ENCODE measurements at places on chromosomes 7 and 10.

- no peak for DNase-seq
Observed at GRCh38 chr10:63665670-63666134, 144.5 kb downstream of the REEP3 start.

GRCh38 chr10:84026821-84027257 lies 112.5 kb upstream of the GHITM start:
- peak; percentile 23 for DNase-seq

DNA sequence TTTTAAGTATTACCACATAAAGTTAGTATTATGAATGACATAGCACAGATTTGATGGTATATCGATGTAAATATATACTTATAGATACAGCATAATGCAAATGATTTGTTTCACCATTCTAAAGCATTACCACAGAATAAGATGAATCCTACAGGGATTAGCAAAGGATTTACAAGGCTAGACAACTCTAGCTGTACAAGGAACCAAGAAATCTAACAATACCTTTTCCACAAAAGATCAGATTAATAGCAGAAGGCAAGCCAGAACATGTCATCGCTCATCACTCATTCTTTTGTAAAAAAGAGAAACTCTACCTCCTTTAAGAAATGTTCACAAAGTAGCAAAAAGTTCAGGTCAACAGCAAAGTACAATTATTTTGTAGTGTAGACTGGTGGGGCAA lies 105.1 kb upstream of the ANK3 start:
- no peak for DNase-seq

DNA sequence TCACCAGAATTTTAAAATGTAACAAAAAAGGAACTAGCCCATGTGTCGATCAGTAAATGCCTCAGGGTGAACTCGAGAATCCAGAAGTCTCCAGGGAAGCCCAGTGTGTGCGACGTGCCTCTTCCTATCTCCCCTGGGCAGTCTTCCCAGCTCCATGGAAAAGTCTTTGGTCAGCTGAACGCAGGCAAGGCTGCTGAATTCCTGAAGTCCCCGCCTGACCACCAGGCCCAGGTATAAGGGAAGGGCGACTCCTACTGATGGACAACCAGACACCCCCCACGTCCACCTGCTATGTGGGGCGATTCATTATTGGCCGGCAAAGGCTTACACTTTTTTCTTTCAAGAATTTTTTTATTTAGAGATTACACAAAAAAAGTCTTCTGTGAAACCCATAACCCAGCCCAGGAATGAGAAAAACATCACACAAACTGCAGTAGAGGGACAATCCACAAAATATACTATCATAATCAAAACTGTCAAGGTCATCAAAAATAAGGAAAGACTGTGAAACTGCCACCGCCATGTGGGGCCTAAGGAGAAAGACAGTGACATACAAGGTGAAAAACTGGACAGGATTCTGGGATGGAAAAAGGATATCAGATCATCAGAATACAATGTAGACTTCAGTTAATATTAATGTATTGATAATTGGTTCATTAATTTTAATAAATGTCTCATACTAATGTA lies 93.5 kb downstream of the CTBP2 start:
- no peak for DNase-seq

- DNase-seq = no peak
Observed at GRCh38 chr10:49609283-49610113, 612 bp upstream of the SLC18A3 start.

GRCh38 chr10:35533565-35533964 lies 71.6 kb upstream of the GJD4 start:
- peak; percentile 54 for DNase-seq

DNA sequence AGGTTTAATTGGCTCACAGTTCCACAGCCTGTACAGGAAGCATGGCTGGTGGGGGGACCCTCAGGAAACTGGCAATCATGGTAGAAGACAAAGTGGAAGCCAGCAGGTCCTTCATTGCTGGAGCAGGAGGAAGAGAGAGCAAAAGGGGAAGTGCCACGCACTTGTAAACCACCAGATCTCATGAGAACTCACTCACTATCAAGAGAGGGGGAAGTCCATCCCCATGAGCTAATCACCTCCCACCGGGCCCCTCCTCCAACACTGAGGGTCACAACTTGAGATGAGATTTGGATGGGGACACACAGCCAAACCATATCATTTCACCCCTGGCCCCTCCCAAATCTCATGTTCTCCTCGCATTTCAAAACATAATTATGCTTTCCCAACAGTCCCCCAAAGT lies 171.9 kb upstream of the CACNA2D1 start:
- DNase-seq = no peak

DNA sequence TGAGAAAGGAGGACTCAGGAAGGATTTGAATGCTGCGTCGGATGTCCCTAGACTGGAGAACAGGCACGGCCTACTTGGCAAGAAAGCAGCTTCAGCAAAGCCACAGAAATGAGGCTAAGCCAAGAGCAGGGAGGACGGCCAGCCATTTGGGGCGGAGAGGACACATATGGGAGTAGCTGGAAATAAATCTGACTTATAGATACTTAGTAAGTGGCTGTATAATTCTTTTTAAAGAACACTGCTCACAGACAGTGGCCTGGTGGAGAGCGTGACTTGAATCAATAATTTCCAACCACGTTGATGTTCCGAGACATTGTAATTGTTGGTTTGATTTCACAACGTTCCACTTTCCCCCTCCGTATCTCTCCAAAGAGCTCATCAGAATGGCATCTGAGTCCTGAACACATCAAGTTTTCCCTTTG lies 67.7 kb upstream of the JCAD start:
- DNase-seq = no peak

DNA sequence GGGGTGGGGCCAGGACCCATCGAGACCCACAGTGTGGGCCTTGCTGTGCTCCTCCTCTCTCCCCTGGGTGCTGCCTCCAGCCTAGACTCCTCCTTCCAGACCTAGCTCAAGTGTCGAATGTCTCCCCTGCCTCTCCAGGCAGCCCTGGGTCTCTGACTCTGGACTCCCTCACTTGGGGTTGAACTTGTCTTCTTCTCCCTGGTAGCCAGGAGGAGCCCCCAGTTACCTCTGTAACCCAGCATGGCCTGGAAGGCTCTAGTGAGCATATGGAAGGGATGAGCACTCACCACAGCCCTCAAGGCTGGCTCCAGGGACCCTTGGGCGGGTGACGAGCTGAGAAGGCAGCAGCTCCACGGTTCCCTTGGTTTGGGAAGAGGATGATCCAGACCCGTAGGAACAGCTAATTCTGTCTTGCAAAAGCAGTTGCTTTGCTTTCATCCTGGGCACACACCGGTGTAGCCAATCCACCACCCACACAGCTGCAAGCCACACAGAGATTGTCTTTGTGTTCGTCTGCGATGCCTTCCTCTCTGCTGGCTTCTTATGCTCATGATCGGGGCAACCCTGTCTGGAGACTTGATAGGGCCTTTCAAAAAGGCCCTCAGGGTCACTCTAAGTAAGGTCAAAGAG lies 52.3 kb upstream of the ANTXRL start:
- no peak for DNase-seq

DNA sequence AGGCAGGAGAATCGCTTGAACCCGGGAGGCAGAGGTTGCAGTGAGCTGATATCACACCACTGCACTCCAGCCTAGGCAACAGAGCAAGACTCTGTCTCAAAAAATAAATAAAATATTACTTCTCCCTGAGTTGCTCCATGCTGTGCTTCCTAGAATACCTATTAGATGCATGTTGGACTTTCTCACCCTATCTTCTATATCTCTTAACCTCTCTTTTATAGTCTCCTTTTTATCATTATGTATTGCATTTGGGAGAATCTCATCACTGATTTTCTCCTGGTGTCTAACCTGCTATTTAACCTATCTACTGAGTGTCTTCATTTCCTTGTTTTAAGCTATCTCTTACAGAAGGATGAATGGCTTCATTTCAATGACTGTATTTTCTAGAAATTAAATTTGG lies 32.1 kb upstream of the NANOS1 start:
- no peak for DNase-seq

Data from NCI-H1105 (cell line).